ENCODE measurements at places on chromosomes 7 and 10.

GRCh38 chr10:30583778-30584415 lies 45.7 kb downstream of the LYZL2 start:
- peak; percentile 84 for DNase-seq

DNA sequence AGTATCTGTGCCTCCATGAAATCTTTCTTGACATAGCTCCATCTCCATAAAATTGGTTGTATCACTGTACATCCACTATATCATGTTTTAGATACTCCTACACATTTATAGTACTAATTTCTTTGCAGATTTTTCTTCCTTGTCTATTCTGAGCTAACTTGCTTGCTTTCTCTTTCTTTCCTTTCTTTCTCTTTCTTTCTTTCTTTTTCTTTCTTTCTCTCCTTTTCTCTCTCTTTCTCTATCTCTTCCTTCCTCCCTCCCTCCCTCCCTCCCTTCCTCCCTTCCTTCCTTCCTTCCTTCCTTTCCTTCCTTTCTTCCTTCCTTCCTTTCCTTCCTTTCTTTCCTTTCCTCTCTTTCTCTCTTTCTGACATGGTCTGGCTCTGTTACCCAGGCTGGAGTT lies 23.7 kb downstream of the TASOR2 start:
- no peak for DNase-seq

DNA sequence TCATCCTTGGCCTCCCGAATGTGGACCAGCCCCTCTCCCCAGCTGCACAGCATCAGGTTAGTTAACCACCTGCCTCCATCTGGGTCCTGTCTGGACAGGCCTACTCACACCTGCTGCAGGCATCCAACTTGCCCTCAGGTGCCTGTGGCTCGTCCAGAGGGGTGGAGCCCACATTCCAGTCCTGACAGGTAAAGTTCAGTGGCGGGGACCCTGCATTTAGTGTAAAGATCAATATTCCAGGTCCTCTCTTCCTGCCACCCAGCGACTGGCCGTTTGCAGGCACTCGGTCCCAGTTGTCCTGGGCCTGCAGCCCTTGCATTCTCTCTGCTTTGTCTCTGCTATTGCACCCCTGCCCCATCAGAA lies 15.0 kb downstream of the HTRA1 start:
- no peak for DNase-seq

DNA sequence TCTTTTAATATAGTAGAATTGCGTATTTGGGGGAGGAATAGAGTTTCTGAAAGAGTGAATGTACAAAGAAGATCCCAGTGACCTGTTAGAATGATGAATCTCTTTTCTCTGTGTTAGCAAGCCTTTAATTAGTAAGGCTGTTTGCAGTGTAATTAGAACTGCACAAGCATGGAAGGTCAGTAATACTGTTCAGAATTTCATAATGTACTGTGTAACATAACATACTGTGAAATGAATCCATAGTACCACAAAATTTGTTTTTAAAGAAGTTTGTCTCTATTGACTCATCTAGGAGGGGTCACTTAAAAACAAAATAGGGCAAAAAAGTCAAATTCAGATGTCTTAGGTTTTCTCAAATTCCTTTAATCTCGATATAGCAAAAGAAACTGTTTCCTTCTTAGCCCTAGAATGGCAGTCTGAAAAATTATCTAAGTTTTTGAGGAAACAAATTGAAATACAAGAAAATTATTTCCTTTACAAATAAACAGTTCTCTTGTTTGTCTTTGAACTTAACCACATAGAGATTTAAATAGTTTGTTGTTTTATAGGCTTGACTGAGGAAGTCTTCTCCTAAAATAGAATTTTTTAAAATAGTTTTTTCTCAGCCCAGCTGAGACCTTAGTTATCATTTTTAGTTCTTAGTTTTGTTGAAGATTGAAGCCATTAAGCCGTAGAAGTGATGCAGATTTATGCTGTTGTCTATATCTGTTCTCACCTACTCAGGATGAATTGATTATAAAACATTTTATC lies 12.5 kb downstream of the ADK start:
- no peak for DNase-seq
